ENCODE measurements at places on chromosomes 5 and 9. TPM values are rescaled to one million over a fixed set of nuclear protein-coding genes. Genes with fewer than 3 reads are reported as not detected.

The SPINK6 gene
- not detected for total RNA-seq

The PTTG1 gene
- total RNA-seq: 182 TPM

The CDH6 gene
- 1.1 TPM for total RNA-seq

The ANKRD31 gene
- total RNA-seq: 0.29 TPM

The HRH2 gene
- 3.4 TPM for total RNA-seq

The IRX4 gene
- 1.5 TPM for total RNA-seq

The C5orf22 gene
- total RNA-seq: 52.7 TPM

The BTNL9 gene
- total RNA-seq: not detected

The MCIDAS gene
- total RNA-seq: 1.6 TPM

GRCh38 chr9:84866396-84867175 lies 197.1 kb downstream of the NTRK2 start:
- H3K36me3 ChIP-seq: no peaks in the 10 kb centered on the region
- H3K4me3 ChIP-seq: no peak overlapping the region
- no peaks in the 10 kb centered on the region for H3K4me1 ChIP-seq

GRCh38 chr5:19806756-19807155 lies 181.2 kb downstream of the CDH18 start:
- H3K36me3 ChIP-seq: no peaks in the 10 kb centered on the region
- H3K4me1 ChIP-seq: no peaks in the 10 kb centered on the region
- no peak overlapping the region for H3K27ac ChIP-seq
- H3K4me3 ChIP-seq: no peak overlapping the region
- H3K27me3 ChIP-seq: no peaks in the 10 kb centered on the region
- DNase-seq: no peak

DNA sequence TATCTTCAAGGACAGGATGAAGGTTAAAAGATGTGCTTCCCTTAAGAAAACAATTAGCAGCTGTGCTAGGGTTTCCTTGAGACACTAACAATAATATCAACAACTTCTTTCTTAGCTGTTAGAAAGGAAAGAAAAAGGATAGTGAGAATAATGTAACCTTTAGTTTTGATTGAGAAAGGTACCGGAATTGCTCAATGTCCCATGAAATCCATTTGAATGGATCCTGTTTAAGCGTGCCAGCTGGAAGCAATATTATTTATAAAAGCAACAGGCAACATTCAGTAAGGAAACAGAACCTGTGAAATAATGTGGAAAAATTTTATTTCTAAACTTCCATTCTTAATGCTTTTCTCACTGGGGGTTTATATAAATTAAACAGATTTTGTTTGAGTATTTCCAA lies 120.9 kb downstream of the CCDC192 start:
- H3K4me3 ChIP-seq: no peak overlapping the region
- DNase-seq: no peak

DNA sequence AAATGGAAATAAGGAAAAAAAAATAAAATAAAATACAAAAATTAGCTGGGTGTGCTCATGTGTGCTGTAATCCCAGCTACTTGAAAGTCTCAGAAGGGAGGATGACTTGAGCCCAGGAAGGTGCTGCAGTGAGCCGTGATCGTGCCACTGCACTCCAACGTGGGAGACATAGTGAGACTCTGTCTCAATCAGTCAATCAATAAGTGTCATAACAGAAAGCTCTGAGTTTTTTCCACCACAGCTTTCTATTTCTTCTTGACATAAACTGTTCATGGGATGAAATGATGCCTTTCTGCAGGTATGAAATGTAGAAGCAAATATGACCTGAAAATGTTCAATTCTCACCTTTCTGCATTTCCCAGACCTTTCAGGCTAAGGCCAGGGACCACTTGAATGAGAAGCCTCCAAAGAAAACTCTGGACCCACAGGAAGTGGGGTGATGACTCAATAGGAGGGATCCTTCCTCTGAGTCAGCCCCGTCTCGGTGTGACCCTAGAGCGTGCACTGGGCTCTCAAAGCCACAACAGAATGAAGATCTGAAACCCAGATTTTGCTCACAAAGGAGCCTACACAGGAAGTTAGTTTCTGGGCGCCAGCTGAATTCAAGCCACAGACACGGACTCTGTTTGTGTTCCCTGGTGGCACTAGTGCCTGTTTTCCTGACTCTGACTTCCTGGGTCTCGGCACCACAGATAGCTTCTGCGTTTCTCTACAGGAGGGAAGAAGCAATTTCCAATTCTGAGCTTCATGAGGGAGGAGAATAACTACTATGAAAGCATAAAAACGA lies 62.0 kb downstream of the ANKH start:
- no peak for DNase-seq
- H3K4me1 ChIP-seq: no peaks in the 10 kb centered on the region
- no peak overlapping the region for H3K27ac ChIP-seq

GRCh38 chr9:126852086-126852688 lies 8.3 kb upstream of the ZBTB34 start:
- peaks cover 3% of the 10 kb centered on the region for H3K4me1 ChIP-seq
- H3K36me3 ChIP-seq: no peaks in the 10 kb centered on the region
- DNase-seq: peak; percentile 26
- no peak overlapping the region for H3K27ac ChIP-seq

DNA sequence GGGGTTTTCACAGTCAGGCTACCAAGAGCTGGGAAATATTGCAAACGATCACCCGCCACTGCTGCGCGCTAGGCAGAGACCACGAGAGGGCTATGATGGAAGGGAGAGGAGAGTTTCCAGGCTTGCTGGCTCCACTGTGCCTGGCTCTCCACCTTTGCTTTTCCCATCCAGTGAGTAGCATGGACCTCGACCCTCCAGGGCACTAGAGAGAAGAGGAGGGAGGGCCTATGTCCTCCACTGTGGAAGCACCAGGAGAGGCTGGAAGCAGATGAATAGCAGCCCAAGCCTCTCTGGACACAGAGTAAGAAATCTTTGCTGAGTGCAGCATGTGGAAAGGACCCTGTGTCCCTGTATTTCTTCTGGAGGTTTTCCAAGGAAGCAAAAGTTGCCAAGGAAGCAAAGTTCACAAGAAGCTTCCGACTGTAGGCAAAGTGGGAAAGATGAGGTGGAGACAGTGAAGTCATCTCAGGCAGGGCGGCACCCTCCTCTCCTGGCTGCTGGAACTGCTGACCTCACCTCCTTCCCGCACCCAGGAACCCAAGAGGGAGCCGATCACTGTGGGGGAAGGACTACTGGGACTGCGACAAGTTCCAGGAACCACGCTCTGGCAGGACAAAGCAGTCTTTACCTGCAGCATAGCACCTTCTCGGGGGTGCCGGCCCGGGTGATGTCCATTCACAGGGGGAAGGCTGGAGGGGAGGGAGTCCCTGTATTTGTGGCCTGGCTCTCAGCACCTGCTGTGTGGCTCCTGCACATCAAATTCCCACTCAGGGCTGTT lies 79.6 kb downstream of the CSNK1A1 start:
- no peak overlapping the region for H3K27ac ChIP-seq
- DNase-seq: peak; percentile 67
- no peaks in the 10 kb centered on the region for H3K27me3 ChIP-seq
- no peak overlapping the region for H3K4me3 ChIP-seq
- H3K36me3 ChIP-seq: no peaks in the 10 kb centered on the region
- H3K4me1 ChIP-seq: no peaks in the 10 kb centered on the region

DNA sequence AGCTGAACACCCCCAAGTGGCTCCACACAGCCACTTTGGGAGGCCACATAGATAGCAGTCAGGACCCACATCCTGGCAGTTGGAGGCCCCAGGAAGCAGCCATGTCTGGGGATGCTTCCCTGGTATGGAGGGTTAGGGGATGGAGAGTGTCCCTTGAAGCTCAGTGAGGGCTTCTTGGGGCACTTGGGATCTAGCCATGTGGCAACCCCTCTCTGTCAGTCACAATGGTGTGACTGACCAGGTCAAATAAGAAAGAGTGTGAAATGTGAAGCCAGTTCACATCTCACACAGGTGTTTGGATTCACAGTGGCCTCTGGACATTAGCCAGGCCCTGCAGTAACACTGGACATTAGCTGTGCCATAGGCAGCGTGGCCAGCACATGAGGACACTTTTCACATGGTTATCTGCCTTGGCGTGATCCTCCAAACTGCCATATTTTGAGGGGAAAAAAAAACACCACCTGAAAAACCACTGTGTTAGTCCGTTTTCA lies 53.9 kb upstream of the IL17B start:
- no peak overlapping the region for H3K4me3 ChIP-seq
- H3K4me1 ChIP-seq: no peaks in the 10 kb centered on the region
- no peak for DNase-seq
- no peak overlapping the region for H3K27ac ChIP-seq

GRCh38 chr9:82037126-82037525 lies 48.6 kb downstream of the SPATA31D1 start:
- H3K27me3 ChIP-seq: no peaks in the 10 kb centered on the region
- no peak overlapping the region for H3K27ac ChIP-seq
- no peaks in the 10 kb centered on the region for H3K36me3 ChIP-seq
- DNase-seq: no peak

- peak; percentile 87 for DNase-seq
- no peaks in the 10 kb centered on the region for H3K27me3 ChIP-seq
- H3K36me3 ChIP-seq: no peaks in the 10 kb centered on the region
- H3K27ac ChIP-seq: peak overlapping the region; percentile 48
These were observed 210.2 kb upstream of the ACTBL2 start for GRCh38 chr5:57692582-57693487.

DNA sequence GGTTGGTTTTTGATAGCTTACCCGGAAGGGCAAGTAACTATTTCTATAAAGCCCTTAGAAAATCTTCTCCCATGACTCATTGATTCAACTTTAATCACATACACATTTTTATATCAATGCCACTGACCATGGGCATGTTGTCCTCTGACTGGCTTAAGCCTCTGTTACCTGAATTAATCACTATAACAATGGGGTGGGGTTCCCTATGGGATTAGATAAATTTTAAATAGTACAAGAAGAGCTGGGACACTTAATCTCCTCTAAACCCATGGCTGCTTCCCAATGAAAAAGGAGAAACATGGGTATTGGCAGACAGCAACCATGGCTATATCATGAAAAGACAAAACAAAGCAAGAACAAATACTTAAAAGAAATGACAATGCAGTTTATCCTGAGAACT lies 636.2 kb downstream of the BRINP1 start:
- H3K36me3 ChIP-seq: no peaks in the 10 kb centered on the region
- no peak overlapping the region for H3K27ac ChIP-seq

GRCh38 chr9:126676685-126677143 lies 63.0 kb downstream of the LMX1B start:
- no peak overlapping the region for H3K4me3 ChIP-seq
- H3K27me3 ChIP-seq: peaks cover 50% of the 10 kb centered on the region
- H3K36me3 ChIP-seq: no peaks in the 10 kb centered on the region

DNA sequence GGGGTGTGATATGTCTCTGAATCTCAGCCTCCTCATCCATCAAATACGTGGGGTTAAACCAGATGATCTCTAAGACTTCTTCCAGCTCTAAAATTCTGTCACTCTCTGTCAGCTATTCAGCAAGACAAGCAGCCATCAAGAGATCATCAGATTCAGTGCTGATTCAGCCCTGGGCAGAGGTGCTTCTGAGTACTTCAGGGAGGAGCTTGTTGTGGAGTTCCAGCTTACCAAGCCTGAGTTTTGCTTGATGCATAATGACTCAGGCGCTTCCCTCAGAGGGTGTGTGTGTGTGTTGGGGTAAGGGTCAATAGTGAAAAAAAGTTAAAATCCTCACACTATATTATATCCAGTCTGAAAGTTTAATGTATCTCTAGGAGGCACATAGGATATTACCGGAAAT lies 29.6 kb upstream of the TAF1L start:
- H3K27me3 ChIP-seq: no peaks in the 10 kb centered on the region
- no peaks in the 10 kb centered on the region for H3K4me1 ChIP-seq
- no peaks in the 10 kb centered on the region for H3K36me3 ChIP-seq

GRCh38 chr9:129587487-129588262 lies 33.2 kb downstream of the C9orf50 start:
- H3K4me1 ChIP-seq: peaks cover 5% of the 10 kb centered on the region
- H3K4me3 ChIP-seq: no peak overlapping the region
- DNase-seq: no peak
- no peaks in the 10 kb centered on the region for H3K36me3 ChIP-seq
- H3K27me3 ChIP-seq: no peaks in the 10 kb centered on the region

DNA sequence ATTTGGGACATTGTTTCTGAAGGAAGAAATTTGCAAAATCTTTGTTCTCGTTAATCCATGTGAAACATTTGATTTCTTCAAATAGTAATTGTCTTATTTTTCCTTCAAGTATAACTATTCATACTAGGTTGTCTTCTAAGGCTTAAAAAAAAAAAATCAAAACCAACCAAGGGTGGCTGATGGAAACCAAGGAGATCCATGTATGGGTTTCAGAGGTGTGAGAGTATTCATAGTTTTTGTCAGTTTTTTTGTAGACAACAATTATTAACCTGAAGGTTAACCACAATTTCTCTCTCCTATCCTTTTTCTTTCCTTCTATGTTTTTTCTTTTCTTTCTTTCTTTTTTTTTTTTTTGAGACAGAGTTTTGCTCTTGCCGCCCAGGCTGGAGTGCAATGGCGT lies 35.4 kb downstream of the KDM4C start:
- no peaks in the 10 kb centered on the region for H3K4me1 ChIP-seq
- H3K36me3 ChIP-seq: peaks cover 34% of the 10 kb centered on the region
- no peaks in the 10 kb centered on the region for H3K27me3 ChIP-seq
- H3K4me3 ChIP-seq: no peak overlapping the region

- DNase-seq: no peak
- no peaks in the 10 kb centered on the region for H3K36me3 ChIP-seq
- no peak overlapping the region for H3K4me3 ChIP-seq
- no peaks in the 10 kb centered on the region for H3K27me3 ChIP-seq
- peaks cover 5% of the 10 kb centered on the region for H3K4me1 ChIP-seq
These were observed 90.5 kb downstream of the PCSK1 start for GRCh38 chr5:96342581-96342980.

GRCh38 chr5:53160895-53161294 lies 51.3 kb upstream of the MOCS2 start:
- H3K4me1 ChIP-seq: no peaks in the 10 kb centered on the region
- H3K4me3 ChIP-seq: no peak overlapping the region
- H3K27me3 ChIP-seq: no peaks in the 10 kb centered on the region
- no peak for DNase-seq
- no peak overlapping the region for H3K27ac ChIP-seq

DNA sequence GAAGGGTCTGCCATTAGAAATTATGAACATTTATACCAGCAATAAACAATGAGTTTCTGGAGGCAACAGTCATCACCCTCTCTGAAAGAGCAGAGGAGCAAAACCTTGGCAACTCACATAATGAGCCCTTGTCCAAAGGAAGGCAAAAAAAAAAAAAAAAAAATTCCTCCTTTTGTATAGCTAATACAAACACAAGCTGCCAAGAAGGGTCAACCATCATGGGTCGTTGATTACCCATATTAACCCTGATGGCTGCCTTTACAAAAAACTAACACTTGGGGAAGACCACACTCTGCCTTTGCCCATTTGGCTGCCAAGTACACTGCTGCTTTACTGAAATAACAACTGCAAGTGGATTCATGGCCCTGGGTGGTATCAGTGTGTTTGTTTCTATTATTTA lies 272.7 kb downstream of the ADAMTSL1 start:
- H3K27me3 ChIP-seq: no peaks in the 10 kb centered on the region
- H3K36me3 ChIP-seq: no peaks in the 10 kb centered on the region
- H3K4me1 ChIP-seq: peaks cover 2% of the 10 kb centered on the region
- H3K4me3 ChIP-seq: no peak overlapping the region

- peaks cover 4% of the 10 kb centered on the region for H3K4me1 ChIP-seq
- no peak overlapping the region for H3K4me3 ChIP-seq
- no peaks in the 10 kb centered on the region for H3K27me3 ChIP-seq
- DNase-seq: no peak
- no peaks in the 10 kb centered on the region for H3K36me3 ChIP-seq
- no peak overlapping the region for H3K27ac ChIP-seq
These were observed 87.6 kb downstream of the S1PR3 start for GRCh38 chr9:89078860-89079259.

All from endodermal cell (in vitro differentiated cells).